ENCODE measurements at places on chromosomes 7 and 10.

- H3K27me3 ChIP-seq, result no peaks in the 10 kb centered on the region
- H3K4me3 ChIP-seq, result peak overlapping the region; percentile 82
- H3K36me3 ChIP-seq, result peaks cover 38% of the 10 kb centered on the region
- peak overlapping the region; percentile 72 for H3K27ac ChIP-seq
Measured at GRCh38 chr7:157139111-157139809, 534 bp downstream of the UBE3C start.

GRCh38 chr7:92831716-92832533 lies 4.4 kb downstream of the CDK6 start:
- peaks cover 1% of the 10 kb centered on the region for H3K27me3 ChIP-seq
- H3K4me3 ChIP-seq, result peak overlapping the region; percentile 94
- peak overlapping the region; percentile 89 for H3K27ac ChIP-seq

DNA sequence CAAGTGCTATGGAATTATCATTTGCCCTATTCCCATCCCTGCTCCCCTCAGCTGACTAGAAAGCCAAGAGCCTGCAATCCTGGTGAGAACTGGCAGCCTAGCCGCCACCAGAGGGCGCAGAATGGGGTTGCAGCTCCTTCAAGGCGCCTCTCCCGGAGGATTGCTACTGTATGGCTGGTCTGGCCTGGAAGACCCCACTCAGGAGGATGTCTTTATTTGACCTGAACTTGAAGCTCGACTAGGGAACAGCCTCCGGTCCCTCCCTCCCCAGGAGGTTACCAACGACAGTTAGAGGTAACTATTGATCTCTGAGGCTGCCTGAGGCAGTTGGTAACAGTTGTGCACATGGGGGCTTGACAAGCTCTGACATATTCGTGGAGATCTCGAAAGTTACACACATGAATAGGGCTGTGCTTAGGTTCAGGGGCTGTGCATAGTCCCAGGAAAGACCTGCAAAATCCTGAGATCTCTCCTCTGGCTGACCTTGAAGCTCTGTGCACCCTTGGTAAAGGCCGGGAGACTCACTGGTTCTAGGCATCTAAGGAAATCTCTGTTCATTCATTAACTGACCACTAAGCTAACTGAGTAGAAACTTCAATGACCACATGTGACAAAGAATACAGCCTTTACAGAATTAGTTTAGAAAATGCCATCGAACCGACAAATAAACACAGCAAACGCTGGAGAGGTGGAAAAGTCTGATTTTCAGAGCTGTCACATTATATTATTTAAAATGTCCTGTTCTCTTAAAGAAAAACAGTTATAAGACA lies 65.7 kb downstream of the TSPAN12 start:
- peak; percentile 72 for DNase-seq
- H3K27ac ChIP-seq, result no peak overlapping the region
- no peaks in the 10 kb centered on the region for H3K4me1 ChIP-seq
- no peaks in the 10 kb centered on the region for H3K36me3 ChIP-seq
- no peak overlapping the region for H3K4me3 ChIP-seq

DNA sequence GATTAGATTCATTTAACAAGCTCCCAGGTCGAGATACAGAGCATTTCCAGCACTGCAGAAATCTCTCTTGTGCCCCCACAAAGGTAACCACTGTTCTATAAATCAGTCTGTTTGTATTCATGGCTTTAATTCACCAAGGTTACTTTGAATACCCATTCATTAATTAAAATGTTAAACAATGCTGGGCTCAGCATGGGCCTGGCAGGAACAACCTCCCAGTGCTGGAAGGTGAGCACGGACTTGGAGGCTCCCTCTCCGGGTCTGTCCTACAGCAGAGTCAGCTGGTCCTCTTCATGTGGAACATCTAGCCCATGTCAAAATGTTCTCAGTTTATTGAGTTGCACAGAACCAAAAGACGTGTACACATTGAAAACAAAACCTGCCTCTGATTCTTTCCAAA lies 15.6 kb upstream of the EFCAB10 start:
- no peaks in the 10 kb centered on the region for H3K4me1 ChIP-seq
- H3K4me3 ChIP-seq, result no peak overlapping the region
- H3K27ac ChIP-seq, result no peak overlapping the region
- H3K36me3 ChIP-seq, result no peaks in the 10 kb centered on the region

DNA sequence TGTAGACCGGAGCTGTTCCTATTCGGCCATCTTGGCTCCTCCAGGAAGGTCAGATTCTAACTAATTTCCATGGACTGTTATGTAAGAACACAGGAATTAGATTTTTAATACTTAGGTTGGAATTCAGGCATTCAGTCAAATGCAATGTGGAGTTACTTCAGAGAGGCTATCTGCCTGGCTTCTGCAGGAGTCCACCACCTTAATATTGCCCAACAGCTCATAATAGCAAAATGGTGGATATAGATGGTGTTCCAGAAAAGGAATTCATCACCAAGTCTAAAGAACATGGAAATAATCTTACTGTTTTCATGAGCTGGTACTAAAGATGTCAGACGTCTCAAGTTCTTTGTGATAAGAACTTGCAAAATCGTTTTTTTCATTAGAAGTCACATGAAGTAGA lies 39.5 kb downstream of the CRHR2 start:
- H3K4me1 ChIP-seq, result peaks cover 2% of the 10 kb centered on the region
- no peak overlapping the region for H3K27ac ChIP-seq
- no peak for DNase-seq
- no peaks in the 10 kb centered on the region for H3K27me3 ChIP-seq

DNA sequence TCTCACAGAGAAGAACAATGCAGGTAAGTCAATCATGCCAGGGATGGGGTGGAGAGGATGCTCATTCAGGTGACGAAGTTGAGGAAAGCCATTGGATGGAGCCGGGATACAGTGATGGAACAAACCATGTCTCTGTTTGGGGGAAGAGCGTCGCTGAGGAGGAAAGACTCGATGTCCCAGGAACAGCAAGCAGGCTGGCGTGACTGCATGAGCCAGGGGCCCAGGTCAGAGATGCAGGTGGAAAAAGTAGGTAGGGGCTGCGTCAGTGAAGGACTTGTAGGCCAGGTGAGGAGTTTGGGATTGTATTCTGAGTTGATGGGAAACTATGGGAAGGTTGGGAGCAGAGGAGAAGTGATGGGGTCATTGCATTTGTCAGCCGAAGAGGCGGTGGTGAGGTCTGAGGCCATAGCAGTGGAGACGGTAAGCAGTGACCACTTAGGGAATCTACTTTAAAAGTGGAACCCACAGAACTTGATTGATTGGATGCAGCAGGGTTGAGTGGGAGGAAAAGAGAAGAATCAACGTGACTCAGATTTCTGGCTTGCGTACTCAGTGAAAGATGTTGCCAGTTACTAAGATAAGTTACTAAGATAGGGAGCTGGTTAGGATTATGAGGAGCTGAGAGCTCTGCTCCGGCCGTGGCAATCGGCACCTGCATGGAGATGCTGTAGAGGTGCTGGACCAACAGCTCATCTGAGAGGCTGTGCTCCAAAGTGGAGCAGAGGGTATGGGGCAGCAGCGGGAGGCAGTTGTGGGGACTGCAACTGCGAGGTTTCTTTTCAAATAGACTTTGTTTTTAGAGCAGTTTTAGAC lies 12.5 kb upstream of the IL2RA start:
- peak overlapping the region; percentile 47 for H3K4me3 ChIP-seq
- peaks cover 11% of the 10 kb centered on the region for H3K36me3 ChIP-seq
- H3K27me3 ChIP-seq, result peaks cover 1% of the 10 kb centered on the region
- H3K4me1 ChIP-seq, result peaks cover 59% of the 10 kb centered on the region
- peak overlapping the region; percentile 76 for H3K27ac ChIP-seq
- DNase-seq, result peak; percentile 60

DNA sequence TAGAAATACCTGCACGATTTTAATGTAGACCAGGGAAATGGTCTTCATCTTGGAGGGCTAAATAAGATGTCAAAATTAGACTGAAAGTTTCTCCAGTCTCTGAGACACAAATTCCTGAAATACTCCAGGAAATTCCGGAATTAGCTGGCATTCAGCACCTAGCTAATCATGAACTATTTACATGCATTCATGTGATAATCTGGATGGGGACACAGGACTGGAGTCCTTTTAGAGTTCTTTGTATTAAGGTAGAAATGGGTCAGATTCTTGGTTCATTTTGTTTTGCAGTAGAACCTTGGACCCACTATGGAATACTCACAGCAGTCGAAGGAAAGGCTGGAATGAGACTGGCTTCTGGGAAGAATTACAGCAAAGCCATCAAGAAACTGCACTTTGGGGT lies 65.3 kb upstream of the MDFIC start:
- H3K27me3 ChIP-seq, result peaks cover 2% of the 10 kb centered on the region
- no peak for DNase-seq
- H3K4me3 ChIP-seq, result no peak overlapping the region
- peaks cover 2% of the 10 kb centered on the region for H3K4me1 ChIP-seq
- H3K36me3 ChIP-seq, result no peaks in the 10 kb centered on the region

GRCh38 chr10:107104026-107104652 lies 60.4 kb downstream of the SORCS1 start:
- no peaks in the 10 kb centered on the region for H3K4me1 ChIP-seq
- H3K36me3 ChIP-seq, result no peaks in the 10 kb centered on the region
- DNase-seq, result no peak
- H3K4me3 ChIP-seq, result no peak overlapping the region
- no peaks in the 10 kb centered on the region for H3K27me3 ChIP-seq
- H3K27ac ChIP-seq, result no peak overlapping the region

GRCh38 chr7:93015101-93015778 lies 102.5 kb downstream of the SAMD9 start:
- H3K4me3 ChIP-seq, result no peak overlapping the region
- no peak for DNase-seq
- H3K36me3 ChIP-seq, result no peaks in the 10 kb centered on the region
- H3K27ac ChIP-seq, result no peak overlapping the region
- peaks cover 15% of the 10 kb centered on the region for H3K4me1 ChIP-seq

- H3K4me3 ChIP-seq, result no peak overlapping the region
- no peak for DNase-seq
- no peak overlapping the region for H3K27ac ChIP-seq
- H3K36me3 ChIP-seq, result no peaks in the 10 kb centered on the region
Measured at GRCh38 chr10:48658975-48659269, 25.8 kb upstream of the WDFY4 start.

DNA sequence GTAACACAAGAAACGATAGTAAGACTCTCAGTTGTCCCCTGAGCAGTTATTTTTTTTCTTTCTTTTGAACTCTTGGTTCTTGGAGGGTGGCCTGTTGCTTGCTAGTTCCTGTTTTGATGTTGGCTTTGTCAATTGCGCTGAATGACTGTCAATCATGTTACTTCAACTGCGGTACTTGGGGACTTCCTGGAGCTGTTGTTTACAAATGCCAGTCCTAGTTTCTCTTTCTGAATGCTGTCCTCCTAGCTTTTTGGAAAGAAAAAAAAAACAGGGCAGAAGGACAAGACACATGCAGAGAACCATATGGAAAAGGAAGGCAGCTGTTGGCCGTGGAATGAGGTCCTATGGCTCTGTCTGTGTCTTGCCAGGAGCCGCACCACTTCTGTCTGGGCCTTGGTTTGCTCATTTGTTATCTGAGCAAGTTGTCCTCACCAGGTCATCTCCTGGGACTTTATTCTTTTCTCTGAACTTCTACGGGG lies 7.0 kb upstream of the PDCD4 start:
- peaks cover 14% of the 10 kb centered on the region for H3K36me3 ChIP-seq
- peaks cover 96% of the 10 kb centered on the region for H3K4me1 ChIP-seq
- peak overlapping the region; percentile 96 for H3K27ac ChIP-seq
- DNase-seq, result peak; percentile 65

Measured in activated CD8-positive, alpha-beta T cell treated with anti-CD3 and anti-CD28 coated beads for 36 hours (primary cell).